AG08396 (cell line): ENCODE measurements at places on chromosomes 13 and 19.

- DNase-seq = peak; percentile 84
Measured at GRCh38 chr13:114032126-114032799, 58.4 kb upstream of the C13orf46 start.

- DNase-seq = peak; percentile 22
Measured at GRCh38 chr13:105920370-105920769, 615.1 kb downstream of the EFNB2 start.

DNA sequence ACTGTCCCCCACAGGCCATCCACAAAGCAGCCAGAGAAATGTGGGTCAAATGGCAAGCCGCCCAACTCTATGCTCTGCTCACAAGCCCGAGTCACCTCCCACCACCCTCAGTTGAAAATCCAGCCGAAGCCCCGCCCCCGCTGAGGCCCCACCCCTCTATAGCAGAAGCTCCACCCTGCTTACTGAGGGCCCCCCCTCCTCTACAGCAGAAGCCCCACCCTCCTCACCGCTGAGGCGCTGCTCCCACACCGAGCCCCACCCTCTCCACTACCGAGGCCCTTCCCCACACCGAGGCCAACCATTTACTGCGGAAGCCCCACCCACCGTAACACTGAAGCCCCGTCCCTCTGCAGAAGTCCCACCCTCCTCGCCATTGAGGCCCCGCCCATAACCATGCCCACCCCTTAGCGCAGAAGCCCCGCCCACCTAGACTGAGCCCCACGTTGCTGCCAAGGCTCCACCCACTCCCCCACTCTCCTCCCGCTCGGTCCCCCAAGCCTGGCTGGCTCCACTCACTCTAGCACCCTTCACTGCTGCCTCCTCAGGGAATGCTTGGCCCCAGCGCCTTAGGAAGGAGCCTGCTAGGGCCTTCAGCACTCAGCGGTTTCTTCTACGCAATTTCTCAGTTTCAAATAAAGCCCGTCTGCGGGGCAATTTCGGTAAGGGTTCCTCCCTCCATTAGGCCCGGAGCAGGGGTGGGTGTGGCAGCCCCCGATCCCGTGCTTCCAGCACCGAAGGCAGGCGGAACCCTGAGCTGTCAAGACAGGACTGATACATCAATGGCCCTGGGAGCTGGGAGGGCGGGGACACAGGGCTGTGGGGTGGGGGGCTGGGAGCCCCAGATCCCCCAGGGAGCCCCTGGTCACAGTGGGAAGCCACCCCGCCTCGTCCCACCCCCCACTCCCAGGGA is 9.0 kb upstream of the MYDGF start:
- peak; percentile 43 for DNase-seq

DNA sequence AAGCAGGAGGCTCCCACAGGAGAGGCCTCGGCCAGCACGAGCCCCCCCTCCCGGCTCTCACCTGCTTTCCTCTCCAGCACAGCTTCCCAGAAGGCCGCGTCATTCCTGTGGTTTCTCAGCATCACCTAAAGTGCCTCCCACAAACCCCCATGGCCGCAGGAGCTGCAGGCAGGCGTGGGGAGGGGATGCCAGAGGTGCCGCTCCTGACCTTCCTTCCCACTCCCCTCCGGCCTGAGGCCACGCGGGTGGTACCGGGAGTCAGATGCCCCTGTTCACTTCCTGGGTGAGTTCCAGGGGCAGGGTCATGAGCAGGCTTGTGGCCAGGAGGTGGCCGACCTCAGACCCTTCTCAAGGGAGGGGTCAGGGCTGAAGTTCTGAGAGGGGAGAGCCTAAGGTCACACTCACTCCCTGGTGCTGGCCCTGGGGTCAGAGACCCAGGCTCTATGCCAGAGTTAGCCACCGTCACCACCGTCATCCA is 14.4 kb upstream of the NPAS1 start:
- no peak for DNase-seq

DNA sequence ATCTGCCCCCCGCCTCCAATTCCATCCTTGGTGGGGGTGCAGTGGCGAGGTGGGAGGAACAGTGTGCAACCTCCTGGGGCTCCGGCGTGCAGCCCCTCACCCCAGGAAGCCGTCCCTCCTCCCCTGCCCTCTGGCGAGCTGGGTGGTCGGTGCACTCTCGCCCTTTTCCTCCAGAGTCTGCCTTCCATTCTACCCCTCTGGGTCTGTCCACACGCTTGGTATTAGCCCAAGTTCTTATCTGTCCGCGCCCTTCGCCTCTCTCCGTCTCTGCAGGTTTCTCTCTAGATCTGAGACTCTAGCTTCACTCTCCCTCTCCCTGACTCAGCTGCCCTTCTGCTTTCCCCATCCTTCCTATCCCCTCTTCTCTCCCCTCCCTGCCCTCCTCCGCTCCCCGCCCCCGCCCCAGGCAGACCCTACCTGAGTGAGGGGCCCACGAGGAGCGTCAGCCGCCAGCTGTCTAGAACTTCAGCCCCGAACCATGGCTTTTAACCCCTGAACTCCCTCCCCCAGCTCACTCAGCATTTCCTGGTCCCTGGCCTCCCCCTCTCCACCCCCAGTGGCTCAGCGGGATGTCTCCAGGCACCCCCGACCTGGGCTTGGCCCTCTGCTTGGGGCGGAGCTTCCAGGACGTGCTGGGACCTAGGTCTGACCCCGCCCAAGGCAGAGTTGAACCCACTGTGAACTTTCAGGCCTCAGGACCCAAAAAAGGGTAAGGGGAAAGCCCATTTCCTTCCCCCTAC is 499 bp upstream of the KLK13 start:
- DNase-seq = no peak

DNA sequence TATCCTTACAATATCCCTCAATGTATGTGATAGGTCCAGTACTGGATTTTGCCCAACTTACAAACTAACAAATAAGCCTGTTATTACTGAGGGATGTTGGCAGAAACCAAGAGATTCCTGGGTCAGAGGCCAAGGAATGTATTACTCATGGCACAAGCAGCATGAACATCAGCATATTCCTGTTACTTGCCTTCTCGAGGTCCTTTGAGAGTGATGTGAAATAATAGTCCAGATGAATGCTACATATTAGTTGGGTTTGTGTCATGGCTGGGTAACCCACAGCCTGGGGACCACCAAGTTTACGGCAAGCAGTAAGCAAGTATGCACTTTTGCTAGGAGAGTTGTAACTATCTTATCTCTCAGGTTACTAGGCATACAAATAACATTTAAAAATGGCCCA is 384.5 kb upstream of the GPC6 start:
- DNase-seq = peak; percentile 49

GRCh38 chr19:35031072-35031881 is 1.0 kb downstream of the SCN1B start:
- DNase-seq = peak; percentile 86

GRCh38 chr19:51576850-51577249 is 5.8 kb downstream of the ZNF175 start:
- no peak for DNase-seq
